HS-27A (cell line): ENCODE measurements at places on chromosomes 2 and 18.
A peak's percentile ranks its signal among the peaks of the same experiment; 100 is the strongest.

- no peak for DNase-seq
Measured at GRCh38 chr2:130393318-130393910, 37.6 kb downstream of the PTPN18 start.

GRCh38 chr2:242020196-242021004, 150.9 kb downstream of the RTP5 start:
- no peak for DNase-seq

DNA sequence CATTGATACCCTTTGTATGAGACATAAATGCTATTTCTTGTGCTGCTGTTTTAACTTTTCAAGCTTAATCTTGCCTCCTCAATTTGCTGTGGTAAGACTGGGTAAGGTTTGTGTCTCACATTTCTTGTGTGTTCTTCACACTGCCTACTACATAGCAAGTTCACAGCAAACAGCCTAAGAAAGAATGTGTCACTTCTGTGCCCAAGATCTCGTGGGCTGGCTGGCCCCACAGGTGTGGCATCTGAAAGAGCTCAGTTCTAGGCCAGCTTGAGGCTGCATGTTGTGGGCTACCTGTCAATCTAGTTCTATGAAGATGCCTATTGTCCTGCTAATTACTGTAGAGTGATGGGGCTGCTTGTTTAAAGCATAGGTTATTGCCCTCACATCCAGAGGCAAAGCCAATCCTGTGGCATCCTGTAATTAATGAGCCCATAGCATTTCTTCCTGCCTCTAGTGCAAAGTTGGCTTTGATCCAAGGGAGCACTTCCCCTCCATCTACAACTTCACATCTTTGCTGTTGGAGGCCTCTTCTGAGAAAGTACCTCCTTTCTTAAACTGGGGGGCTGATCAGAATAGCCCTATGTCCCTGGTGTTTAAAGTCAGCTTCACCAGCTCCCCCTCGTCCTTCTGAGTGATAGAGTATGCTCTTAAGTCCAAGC, 40.9 kb upstream of the ASPRV1 start:
- DNase-seq = no peak

GRCh38 chr2:240147382-240147781, 6.9 kb upstream of the OTOS start:
- no peak for DNase-seq

DNA sequence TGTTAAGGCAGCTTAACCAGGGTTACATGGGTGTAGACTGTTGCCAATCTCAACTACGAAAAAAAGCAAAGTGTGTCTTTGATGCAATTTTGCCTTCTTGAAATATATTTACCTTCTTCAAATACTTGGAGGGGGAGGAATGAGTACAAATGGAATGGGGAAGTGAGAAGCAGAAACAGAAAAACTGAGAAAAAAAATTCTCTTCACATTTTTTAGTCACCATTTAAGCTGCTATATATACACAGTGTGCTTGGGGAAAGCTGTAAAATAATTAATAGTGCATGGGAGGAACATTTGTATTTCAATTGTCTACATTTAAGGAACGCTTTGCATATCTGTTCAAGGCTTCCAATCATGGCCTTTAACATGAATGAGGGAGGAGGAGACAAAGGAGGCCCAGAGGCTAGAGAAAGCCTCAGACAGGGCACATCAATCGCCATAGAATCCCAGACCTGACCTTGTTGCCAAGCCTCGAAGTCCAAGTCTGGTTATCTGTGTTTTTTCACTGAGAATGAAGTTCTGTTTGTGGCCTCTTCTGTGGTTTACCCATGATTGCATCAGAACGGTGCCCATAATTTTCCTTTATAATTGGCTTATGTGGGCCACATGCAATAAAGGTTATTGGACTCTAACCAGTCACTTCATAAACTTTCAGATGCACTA, 158.6 kb downstream of the PIK3C3 start:
- DNase-seq = no peak

DNA sequence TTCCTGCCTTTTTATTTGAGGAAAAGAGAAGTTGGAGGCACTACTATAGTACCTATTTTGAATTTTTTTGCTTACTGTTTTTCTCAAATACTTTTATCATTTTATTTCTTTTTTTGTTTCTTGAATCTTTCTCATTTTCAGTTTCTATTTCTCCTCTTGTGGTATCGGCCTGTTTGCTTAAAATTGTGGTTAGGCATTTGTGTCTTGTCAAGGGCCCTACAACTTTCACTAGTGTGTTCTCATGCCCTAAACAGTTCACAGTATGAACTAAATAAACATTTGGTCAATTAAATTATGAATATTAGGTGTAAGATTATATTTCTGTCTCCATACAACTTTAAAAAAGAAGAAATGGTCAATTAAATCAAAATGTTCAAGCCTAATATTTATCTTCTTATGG, 613.5 kb downstream of the MBD2 start:
- no peak for DNase-seq

- no peak for DNase-seq
Measured at GRCh38 chr2:84487298-84487996, 28.4 kb upstream of the SUCLG1 start.

GRCh38 chr2:239926587-239927232, 98.4 kb downstream of the NDUFA10 start:
- no peak for DNase-seq

GRCh38 chr2:218721934-218722333, 11.3 kb downstream of the TTLL4 start:
- DNase-seq = no peak

GRCh38 chr2:143466391-143466790, 337.2 kb downstream of the ARHGAP15 start:
- DNase-seq = no peak

DNA sequence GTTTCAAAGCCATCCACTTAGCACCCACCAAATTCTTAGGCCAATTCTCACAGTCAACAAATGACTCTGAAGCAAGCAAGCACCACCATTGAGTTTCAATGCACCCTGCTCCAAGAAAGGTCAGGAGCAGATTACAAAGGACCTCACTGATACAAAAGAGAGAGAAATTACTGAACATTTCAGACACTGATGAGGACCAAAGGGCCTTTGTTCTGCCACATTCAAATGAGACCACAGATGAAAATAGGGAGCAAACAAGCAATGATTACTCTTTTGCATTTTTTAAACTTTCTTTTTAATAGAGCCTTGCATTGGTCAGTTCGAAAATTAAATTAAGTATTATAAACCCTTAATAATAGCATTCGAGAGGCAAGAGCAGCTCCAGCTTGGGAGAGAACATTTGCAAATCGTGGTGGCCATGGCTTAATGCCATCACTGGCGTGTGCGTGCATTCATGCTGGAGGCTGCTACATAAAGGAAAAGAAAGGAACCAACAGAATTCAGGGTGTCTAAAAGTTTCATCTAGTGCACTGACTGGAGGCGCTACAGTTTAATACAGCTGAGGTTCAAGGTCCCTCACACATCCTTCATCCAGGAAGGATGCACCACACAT, 87.5 kb downstream of the KLF7 start:
- no peak for DNase-seq

DNA sequence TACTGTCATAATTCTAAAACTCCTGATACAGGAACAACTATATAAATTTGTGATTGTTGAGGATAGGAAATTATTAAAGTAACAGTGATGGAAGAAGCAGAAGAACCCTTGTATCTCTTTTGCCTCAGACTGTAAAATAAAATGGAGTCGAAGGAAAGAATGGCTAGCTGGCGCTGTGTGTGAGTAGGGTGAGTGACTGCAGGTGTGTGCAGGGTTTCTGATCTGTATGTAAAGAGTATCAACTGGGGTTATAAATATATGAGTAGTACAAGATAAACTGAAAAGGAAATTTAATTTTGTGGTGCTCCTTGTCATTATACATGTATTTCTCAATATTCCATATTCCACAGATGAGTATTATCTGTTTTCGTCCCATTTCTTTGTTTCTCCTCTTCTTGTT, 15.2 kb downstream of the POLI start:
- no peak for DNase-seq

GRCh38 chr2:25259737-25260124, 82.0 kb downstream of the DNMT3A start:
- no peak for DNase-seq

DNA sequence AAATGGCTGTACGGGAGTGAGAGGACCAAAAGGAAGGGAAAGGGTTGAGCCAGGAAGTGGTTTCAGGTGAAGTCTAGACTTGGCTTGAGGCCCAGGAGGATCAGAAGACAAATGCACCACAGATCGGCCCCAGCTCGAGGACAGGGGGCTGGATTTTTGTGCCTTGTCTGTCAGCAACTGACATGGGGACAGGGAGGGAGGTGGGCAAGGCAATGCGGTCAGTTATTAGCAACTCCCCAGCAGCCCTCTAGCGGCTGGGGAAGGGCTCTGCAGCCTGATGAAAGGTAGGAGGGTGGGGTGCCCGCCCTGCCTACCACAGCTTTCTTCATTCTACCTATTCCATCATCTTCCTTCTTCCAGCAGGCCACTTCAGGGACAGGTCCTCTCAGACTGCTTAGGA, 50.0 kb downstream of the CPO start:
- DNase-seq = no peak

DNA sequence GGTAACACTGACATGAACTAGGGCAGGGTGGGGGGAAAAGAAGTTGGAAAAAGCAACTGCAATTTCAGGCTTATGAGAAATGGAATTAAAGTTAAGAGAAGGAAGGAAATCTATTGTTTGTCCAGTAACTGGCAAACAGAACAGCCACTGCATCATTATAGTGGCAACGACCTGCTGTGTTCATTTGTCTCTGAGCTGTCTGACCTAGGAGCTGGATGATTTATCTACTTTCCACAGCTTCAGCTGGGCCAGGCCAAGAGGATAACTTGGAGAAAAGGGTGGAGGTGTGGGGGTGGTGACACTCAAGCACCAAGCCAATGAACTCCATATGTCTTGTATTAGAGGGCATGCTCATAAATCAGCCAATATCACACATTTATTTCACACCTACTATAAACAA, 291.5 kb upstream of the KLHL29 start:
- DNase-seq = no peak

DNA sequence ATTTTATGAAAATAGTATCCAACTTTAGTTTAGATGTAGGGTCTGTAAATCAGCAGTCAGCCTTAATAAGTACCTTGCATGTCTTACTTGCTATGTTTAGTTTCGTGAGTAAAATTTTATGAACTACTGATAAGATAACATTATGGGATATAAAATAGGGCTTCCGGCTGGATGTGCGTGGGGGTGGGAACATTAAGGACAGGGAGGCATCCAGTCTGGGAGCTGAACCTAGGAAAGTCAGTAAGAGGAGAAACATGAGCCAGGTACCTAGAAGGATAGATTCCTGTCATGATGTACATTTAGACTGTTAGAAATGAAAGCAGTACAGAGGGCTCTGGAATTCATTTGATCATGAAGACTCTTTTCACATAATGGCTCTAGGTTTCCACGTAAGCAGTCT, 12.7 kb upstream of the KCNJ13 start:
- no peak for DNase-seq

- DNase-seq = no peak
Measured at GRCh38 chr2:205965707-205966106, 120.3 kb downstream of the INO80D start.

DNA sequence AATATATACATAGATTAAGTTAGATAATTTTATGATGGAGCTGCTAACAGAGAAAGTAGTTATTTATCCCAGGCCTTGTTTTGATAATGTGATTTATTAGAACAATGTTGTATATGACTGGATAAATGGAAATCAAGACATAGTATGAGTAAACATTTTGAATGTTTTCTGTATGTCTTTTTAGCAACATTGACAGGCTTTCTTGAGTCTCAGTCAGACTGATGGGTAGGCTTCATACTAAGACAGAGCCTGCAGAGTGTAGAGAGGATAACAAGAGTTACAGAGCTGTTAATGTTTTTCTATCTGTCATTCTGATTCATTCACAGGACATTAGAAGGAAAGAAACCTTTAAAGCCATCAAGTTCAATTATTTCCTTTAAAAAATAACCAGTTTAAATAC, 478.5 kb downstream of the LRP1B start:
- no peak for DNase-seq

- DNase-seq = no peak
Measured at GRCh38 chr2:36376992-36377738, 21.6 kb downstream of the CRIM1 start.

- DNase-seq = peak; percentile 30
Measured at GRCh38 chr2:73063909-73064875, 7.3 kb downstream of the SFXN5 start.

GRCh38 chr18:45228796-45229388, 386.4 kb upstream of the SLC14A2 start:
- DNase-seq = no peak

- no peak for DNase-seq
Measured at GRCh38 chr2:124804014-124804940, 779.2 kb downstream of the CNTNAP5 start.

GRCh38 chr2:73999881-74000597, 15.3 kb downstream of the TET3 start:
- DNase-seq = no peak

DNA sequence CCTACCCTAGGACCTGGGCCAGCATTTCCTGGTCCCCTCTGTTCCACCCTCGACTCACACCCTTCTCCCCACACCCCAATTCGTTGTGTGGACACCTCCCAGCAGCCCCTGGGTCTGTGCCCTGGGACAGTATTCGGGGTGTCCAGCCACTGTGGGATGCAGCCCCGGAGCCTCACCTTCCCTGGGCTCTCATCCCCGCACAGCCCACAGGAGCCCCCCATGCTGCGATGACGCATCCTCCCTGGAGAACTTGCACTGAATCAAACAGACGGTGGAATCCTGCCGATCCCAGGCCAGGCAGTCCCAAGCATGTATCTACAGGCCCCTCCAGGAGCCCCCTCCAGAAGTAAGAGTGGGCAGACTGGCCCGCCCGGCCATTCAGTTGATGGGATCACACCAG, 9.7 kb downstream of the ITM2C start:
- no peak for DNase-seq

GRCh38 chr2:102238039-102238756, 51.4 kb downstream of the IL1RL2 start:
- DNase-seq = no peak

GRCh38 chr2:64000630-64001381, 18.4 kb downstream of the VPS54 start:
- DNase-seq = no peak

DNA sequence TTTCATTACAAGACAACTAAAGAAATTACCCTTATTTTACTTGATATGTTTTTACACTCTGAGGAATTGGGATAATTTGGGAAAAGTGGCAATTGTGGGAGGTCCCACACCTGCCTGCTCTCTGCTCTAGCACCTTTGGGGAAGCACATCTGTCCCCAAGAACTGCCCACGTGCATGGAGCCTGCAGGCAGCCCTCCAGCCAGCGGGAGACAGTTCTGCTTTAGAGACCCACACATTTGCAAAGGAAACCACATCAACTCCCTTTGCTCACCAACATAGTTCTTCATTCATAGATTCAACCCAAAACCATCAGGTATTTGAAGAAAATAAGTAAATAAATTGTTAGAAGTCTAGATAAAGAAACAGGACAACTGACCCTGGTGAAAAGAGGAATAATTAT, 239.9 kb upstream of the ID2 start:
- no peak for DNase-seq

GRCh38 chr2:168401771-168402170, 54.3 kb upstream of the CERS6 start:
- no peak for DNase-seq
